ENCODE measurements at places on chromosomes 6 and 20.
A peak's percentile ranks its signal among the peaks of the same experiment; 100 is the strongest.

- DNase-seq = no peak
These were observed 150.7 kb upstream of the SYNDIG1 start for GRCh38 chr20:24318569-24319352.

- no peak for DNase-seq
These were observed 645.8 kb upstream of the AGPAT4 start for GRCh38 chr6:161919691-161920090.

- DNase-seq = no peak
These were observed 2.8 kb upstream of the MYO6 start for GRCh38 chr6:75746221-75746620.

DNA sequence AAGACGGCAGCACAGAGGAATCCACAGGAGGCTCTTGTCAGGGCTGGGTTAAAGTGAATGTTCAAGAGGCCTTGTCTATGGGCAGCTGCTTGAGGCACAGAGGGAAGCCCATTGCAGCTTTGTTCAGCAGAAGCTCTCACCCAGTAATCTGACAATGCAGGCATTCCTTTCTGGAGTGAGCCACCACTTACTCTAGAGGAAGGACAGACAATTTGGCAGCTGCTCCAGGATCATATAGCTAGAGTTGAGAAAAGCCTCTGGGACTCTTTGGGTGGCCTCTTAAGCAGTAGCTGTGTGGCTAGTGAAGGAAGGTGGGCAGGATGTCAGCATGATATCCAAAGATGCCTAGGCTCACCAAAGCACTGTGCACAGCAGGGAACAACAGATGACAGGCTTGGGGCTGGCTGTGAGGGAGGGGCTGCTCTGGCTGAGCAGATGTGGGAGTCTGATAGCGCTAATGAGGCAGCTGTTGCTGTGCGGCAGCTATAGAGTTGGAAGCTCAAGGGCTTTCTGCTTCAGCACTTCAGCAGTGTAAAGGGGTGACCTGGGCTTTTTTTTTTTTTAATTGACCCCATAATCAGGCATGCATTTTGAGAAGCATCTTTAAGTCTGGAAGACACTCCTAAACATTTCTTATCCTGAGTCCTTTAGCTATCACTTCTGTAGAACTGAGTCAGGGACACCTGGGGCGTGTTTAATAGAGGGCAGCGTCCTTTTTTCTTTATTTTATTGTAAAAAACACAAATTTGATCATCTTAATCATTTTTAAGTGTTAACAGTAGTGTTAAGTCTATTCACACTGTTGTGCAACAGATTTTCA lies 27.2 kb downstream of the CMTR1 start:
- no peak for DNase-seq

- DNase-seq = no peak
These were observed 211.7 kb downstream of the LMBRD1 start for GRCh38 chr6:69584913-69585729.

- peak; percentile 16 for DNase-seq
These were observed 725 bp upstream of the ISM1 start for GRCh38 chr20:13220194-13220903.

- no peak for DNase-seq
These were observed 292.1 kb downstream of the LAMA2 start for GRCh38 chr6:129175066-129175465.

DNA sequence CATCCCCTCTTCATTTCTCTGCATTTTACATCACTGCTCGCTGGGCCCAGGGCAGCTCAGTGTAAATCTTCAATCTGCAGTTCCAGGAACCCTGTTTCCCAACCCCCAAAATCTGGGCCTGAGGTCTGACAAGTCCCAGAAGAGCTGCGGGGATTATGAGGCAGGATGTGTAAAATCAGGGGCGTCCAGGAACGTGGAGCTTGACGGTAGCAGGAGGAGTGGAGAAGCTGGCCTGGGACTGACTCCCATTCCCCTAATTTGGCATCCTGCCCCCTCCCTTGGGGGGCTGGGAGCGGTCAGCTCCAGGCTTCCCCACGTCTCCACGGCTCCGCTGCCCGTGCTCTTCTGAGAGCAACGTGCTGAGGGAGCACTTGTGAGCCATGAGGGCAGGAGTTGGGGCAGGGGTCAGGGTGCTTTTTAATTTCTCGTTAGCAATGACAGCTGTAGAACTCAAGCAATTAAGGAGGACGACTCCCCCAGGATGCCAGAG lies 23.4 kb upstream of the VEGFA start:
- DNase-seq = no peak

GRCh38 chr6:33705955-33706725 lies 5.4 kb downstream of the UQCC2 start:
- no peak for DNase-seq

- peak; percentile 89 for DNase-seq
These were observed 24.2 kb downstream of the NQO2 start for GRCh38 chr6:3023663-3024483.

DNA sequence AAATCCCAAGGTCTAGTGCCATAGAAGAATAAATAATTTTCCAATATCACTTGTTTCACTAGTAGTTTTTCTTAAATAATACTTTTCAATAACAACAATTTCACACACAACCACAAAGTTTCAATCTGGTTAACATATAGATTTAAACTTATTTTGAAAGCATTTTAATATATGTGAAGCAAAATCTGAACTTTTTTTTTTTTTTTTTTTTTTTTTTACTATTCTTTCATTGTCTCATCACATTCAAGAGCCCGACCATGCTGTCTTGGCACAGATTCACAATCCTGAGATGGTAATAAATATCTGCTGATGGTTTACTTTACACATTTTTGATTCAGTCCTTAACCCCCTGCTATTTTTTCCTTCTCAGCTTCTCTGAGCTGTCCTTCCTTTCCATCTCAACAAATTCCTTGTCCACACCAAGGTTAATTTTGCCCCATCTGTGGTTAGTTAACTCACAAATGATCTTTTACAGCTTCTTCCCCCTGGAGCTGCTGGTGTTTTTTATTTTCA lies 262.8 kb downstream of the TMEM242 start:
- DNase-seq = no peak

GRCh38 chr6:27604986-27605385 lies 132.1 kb upstream of the ZNF184 start:
- no peak for DNase-seq

DNA sequence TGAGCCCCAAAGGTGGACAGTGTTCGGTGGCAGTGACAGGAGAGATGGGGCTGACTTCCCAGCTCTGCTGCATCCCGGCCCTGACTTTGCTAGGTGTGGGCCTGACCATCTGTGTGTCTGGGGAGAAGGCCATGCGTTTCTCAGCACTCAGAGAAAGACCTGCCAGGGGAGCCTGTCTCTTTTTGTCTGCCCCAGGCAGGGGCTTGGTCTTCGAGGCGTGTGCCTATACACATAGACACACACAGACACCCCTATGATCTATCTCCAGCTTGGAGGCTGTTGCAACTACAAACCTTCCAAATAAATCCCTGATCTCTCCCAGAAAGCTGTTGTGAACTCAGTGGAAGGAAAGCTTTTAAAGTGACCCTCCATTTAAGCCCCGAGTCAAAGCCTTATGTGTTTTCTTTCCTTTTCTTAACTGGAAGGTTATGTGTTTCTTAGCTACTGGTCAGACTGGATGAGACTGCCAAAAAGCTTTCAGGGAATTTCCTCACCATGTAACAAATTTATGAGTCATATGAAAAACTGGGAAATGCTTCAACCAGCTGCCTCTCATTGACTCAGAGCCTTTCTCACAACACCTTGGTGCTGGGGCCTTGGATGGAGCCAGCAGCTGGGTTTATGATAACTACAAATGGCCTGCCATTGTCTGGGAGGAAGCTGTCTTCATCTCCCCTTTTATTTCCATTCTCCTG lies 102.6 kb downstream of the CDC5L start:
- no peak for DNase-seq

- DNase-seq = no peak
These were observed 23.5 kb upstream of the SIM1 start for GRCh38 chr6:100488244-100488643.

GRCh38 chr6:127077886-127078285 lies 40.6 kb upstream of the RSPO3 start:
- no peak for DNase-seq

DNA sequence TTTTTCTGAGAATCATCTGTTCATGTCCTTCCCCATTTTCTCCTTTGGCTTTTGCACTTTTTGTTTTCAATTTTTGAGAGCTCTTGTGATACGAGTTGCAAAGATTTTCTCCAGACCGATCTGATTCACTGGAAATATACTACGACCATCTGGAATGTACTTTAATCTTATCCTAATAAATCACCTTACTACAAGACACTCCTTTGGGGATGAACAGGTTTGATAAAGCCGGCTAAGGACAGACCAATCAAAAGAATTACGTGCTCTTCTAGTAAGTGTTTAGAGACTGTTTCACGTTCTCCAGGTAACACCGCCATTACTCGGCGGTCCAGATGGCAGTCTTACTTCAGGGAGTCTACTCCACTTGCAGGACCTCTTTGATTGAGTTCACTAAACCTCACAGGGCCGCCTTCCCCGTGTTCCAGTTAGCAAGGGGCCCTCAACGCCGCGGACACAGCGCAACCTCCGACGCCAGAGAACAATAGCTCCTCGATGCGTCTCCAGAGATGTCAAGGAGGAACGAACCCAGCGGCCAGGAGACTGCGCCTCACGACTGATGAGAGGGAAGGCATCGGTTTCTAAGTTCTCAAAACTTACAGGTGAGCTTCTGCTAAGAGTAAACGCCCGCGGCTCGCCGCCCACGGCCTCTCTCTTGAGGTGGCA lies 920 bp upstream of the WTAP start:
- no peak for DNase-seq

- DNase-seq = no peak
These were observed 462.6 kb downstream of the HDGFL1 start for GRCh38 chr6:23031986-23032385.

DNA sequence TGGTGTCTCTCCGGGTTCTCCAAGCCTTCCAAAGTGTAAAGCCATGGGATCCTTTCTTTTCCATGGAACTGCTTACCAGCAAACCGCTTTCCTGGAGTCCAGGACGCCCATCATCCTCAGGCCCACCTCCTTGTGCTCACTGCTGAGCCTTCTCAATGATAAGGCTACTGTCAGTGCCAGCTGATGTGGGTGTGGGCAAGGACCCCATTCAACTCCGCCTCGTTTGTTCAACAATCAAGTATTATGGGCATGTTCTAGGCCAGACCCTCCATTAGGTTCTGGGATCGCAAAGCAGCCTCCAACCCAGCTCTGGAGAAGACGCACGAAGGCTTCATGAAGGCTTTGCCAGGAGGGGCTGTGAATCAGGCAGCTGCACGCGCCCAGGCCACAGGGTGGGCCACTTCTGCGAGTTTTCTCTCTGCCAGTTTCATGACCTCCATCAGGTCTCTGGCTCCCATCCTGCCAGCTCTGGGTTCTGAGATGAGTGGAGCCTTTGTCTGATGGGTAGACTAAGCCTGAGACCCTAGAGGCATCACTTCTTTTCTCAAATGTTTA lies 177.1 kb downstream of the MRPL14 start:
- no peak for DNase-seq

- DNase-seq = no peak
These were observed 139.4 kb downstream of the UST start for GRCh38 chr6:148885925-148886845.

GRCh38 chr20:56453352-56453751 lies 15.1 kb upstream of the RTF2 start:
- DNase-seq = no peak

GRCh38 chr6:125489579-125490285 lies 188.0 kb upstream of the HDDC2 start:
- DNase-seq = no peak

DNA sequence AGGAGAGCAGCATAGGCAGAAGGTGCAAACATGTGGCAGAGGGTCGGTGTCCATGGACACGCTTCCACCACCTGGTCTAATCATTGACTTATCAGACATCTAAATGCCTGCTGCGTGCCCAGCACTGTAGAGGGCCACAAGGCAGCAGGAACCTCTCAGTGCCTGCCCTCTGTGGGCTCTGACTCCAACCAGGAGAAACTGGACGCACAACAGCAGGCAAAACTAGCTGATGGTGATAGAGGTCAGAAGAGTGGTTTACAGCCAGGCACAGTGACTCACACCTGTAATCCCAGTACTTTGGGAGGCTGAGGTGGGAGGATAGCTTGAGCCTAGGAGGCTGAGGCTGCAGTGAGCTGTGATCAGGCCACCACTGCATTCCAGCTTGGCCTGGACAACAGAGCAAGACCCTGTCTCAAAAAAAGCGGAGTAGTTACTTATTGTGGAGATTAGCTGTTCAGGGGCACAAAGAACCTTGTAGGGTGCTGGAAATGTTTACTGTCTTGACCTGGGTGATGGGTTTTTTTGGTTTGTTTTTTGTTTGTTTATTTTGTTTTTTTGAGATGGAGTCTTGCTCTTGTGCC lies 46.5 kb downstream of the PPARD start:
- DNase-seq = no peak

DNA sequence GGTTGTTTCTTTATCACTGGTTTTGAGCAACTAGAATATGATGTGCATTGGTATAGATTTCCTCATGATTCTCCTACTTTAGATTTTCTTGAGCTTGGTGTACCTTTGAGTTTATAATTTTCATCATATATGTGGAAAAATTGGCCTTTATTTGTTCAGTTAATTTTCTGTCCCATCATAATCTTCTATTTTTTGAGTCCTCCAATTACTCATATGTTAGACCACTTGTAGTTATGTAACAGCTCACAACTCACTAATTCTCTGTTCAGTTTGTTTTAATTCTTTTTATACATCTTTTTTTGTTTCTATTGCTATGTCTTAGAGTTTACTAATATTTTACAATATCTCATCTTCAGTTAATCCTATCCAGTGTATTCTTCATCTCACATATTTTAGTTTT lies 81.3 kb upstream of the LAMA2 start:
- DNase-seq = no peak

GRCh38 chr6:10690651-10691445 lies 3.6 kb downstream of the C6orf52 start:
- DNase-seq = no peak

DNA sequence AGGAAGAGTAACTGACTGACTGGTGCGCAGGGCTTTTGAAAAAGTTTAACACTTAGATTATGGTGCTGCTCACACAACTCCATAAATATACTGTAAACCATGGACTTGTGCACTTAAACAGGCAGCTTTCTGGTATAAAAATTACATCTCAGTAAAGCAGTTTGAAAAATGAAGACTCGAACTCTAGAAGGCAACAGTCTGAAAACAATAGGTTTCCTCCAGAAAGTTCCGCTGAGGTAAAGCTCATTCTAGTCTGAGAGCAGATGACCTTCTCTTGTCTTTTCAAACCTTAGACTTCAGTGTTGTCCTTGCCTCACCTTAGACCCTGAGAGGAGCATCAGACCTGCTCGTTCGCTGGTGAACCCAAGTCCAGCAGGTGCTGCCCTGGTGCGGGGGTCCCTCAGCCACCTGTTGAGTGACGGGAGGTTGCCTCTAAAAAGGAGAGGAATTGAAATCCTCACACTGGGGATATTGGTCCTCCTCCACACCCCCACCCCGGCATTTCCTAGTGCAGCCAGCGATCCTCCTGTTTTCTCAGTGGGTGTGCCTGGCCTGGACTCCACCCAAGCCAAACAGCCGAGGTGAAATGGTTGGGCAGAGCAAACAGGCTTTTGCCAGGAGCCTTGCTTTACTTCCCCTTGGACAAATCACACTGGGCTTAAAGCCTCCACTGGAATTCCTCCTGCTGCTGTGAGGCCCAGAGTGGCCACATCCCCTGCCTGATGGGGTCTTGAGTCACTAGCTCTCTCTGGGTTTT lies 14.7 kb upstream of the PYGB start:
- no peak for DNase-seq

GRCh38 chr6:111837641-111838500 lies 35.4 kb downstream of the FYN start:
- no peak for DNase-seq

GRCh38 chr6:75424618-75425548 lies 68.7 kb downstream of the FILIP1 start:
- DNase-seq = no peak
